CD8-positive, alpha-beta memory T cell (primary cell): ENCODE measurements at places on chromosomes 12 and 14. TPM values are rescaled to one million over a fixed set of nuclear protein-coding genes. Genes with fewer than 3 reads are reported as not detected.
A peak's percentile ranks its signal among the peaks of the same experiment; 100 is the strongest.

The GLT1D1 gene
- 0.22 TPM for total RNA-seq

DNA sequence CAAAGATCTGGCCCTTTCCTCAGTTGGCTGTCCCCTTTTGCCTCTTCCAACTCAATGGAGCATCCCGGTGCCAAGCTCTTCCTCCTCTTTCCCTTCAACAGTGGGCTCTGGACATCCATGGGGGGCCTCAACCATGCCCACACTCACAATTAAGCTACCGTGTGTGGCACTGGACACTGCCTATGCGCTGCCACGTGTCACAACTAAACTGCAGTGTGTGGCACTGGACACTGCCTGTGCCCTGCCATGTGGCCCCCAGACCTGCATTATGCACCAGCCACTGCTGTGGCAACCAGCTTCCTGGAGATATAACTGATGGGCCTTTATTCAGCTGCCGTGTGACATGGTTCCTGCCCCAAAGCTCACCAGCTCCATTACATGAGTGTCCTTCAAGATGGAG is 179.1 kb downstream of the KCNA5 start:
- H3K36me3 ChIP-seq: no peaks in the 10 kb centered on the region
- no peak for DNase-seq
- H3K4me1 ChIP-seq: no peaks in the 10 kb centered on the region

DNA sequence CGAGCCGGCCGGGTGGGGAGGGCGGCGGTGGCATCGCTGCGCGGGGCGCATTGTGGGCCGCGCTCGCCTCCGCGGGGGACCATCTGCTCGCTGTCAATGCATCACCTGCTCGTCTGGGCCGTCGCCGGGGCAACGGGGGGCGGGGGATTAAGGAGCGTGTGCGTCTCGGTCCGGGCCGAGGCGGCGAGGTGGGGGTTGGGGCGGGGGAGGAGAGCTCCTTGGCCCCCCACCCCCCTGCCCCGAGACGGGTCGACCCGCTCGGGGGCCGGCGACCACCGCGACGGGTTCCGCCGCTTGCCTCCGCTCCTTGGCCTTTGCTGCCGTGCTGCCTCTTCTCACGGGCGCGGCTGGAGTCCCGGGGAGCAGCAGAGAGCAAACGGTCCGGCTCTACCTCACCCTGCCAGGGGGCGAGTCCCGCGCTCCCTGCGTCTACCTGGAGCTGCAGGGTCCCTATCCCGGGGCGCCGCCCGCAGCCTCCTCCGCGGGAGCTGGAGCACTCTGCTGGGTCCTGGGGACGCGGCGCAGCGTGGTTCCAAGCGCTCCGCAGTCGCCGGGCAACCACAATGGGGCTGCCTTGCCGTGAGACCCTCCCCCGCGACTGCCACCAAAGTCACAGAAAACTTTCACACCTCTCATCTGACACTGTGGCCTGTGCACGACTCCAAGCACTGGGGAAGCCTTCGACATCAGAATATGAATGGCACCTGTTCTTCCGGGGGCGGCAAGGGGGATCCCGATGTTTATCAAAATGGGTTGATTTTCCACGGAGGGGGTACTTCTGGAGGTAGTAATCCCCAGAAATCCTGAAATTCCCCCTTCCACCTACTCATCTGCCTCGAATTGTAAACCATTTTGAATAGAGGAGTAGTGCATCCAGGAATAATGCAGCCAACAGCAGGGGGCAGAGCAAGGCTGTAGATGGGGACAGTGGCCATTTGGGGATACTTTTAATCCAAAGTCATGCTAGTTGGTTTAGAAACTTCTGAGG is at the start of gene C12orf42:
C12orf42 (minus strand) TSS at position 500 of the 988 bp plus-strand sequence. CDS start 17,542 bp downstream, outside the sequence.
- peak within 1 kb of the TSS; percentile 46 for H3K27ac ChIP-seq
- peak; percentile 32 for DNase-seq
- H3K36me3 ChIP-seq: no peaks in the 10 kb centered on the region
- peaks cover 5% of the 10 kb centered on the region for H3K4me1 ChIP-seq

DNA sequence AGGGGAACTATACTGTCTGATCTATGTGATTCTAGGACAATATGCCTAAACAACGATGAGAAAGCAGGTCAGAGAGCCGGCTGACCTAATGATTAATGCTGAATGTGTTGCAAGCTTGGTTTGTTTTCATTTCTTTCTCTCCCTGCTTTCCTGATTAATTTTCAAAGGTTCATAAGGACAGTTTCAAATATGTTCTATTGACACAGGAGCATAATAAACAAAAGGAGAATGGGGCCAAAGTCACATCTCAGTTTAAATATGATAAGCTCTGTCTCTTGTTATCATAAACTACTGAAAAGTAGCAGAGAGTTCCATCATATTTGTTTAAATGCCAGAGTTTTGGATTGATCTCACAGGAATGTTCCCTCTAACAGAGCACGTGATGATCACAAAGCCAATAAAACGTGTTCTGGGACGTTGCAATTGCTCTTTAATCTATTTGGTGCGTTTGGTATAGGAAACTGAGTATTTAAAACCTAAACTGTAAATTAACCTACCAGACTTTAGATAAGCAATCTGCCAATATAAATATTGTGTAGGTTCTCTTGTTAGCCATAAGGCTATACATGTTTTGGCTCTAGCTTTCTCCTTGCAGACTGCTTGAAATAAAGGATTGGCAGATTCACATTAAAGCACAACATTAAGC is 3.7 kb upstream of the HSD17B6 start:
- no peaks in the 10 kb centered on the region for H3K36me3 ChIP-seq
- no peaks in the 10 kb centered on the region for H3K4me1 ChIP-seq
- no peaks in the 10 kb centered on the region for H3K27me3 ChIP-seq
- H3K4me3 ChIP-seq: no peak overlapping the region
- no peak for DNase-seq
- no peak overlapping the region for H3K27ac ChIP-seq

DNA sequence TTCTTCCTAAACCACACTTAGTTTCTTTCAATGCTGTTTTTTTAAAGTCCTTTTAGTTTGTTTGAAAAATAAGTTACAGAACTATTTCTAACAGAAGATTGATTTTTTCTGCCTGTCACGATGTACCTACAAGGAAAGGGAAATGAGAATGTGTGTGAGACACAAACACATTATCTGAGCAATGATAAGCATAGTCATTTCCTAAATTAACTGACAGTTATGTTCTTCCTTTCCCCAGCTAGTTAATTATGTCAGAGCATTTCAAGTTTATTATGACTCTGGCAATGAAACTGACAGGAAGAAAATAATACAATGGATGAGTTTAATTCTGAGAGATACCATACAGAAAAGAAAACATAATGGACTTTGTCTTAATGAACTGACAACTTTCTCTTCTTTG is 21.3 kb upstream of the LDHB start:
- DNase-seq: no peak
- no peak overlapping the region for H3K27ac ChIP-seq
- peaks cover 53% of the 10 kb centered on the region for H3K4me1 ChIP-seq
- no peak overlapping the region for H3K4me3 ChIP-seq
- no peaks in the 10 kb centered on the region for H3K27me3 ChIP-seq

DNA sequence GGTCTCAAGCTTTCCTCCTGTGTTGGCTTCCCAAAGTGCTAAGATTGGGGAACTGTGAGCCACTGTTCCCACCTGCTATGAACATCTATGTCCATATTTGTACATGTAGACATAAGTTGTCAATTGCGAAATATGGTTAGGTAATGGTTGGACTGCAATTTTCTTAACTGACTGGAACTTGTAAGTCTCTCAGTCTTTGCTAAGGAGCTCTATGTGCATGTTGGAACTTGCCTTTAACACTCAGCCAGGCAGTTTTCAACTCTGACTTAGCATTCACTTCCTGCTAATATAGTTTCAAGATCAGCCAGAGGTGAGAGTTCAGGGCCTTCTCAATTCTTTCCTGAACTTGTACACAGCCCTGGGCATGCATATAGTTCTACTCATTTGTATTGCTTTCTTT is 44.5 kb upstream of the EEA1 start:
- DNase-seq: no peak
- H3K27ac ChIP-seq: no peak overlapping the region
- no peaks in the 10 kb centered on the region for H3K36me3 ChIP-seq
- H3K27me3 ChIP-seq: no peaks in the 10 kb centered on the region
- H3K4me1 ChIP-seq: peaks cover 3% of the 10 kb centered on the region
